ENCODE measurements at places on chromosomes 7 and 10. TPM values are rescaled to one million over a fixed set of nuclear protein-coding genes. Genes with fewer than 3 reads are reported as not detected.

The SLC18A3 gene
- not detected for total RNA-seq

The SCIN gene
- total RNA-seq, result 1.8 TPM

The ADCY1 gene
- 20.0 TPM for total RNA-seq

The IFIT1 gene
- 526 TPM for total RNA-seq

The VCL gene
- total RNA-seq, result 61.6 TPM

The NACAD gene
- under 0.01 TPM for total RNA-seq

The OGA gene
- total RNA-seq, result 63.3 TPM

The STAG3 gene
- total RNA-seq, result 1.7 TPM
